ENCODE measurements at places on chromosomes 2 and 18.

DNA sequence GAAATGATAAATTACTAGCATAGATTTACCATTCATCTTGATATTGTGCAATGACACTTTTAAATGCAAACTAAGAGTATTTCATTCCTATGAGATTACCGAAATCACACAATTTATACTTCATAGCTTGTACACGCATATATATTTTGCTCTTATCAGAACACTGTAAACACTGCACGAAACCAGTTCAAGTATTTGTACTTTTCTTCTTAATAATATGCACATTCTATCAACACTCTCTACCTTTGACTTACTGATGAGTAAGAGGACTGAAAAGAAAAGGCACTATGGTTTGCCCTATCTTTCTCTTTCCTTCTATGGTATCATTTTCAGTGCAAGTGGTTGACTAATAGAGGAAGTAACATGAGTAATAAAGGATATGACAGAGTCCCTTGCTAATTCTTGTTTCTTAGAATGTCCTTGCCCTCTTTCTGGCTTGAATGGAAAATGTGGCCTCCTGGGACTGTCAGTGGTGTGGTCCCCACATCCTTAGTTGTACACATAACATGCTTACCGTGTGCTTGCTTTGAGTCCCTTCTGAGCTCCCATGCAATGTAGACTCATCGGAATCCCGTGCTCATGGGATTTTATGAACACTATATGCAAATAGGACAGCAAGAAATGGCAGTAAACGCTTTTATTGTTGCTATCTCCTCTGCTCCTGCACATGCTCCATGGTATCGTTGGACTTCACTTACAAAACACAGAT, 363.5 kb upstream of the TNP1 start:
- no peak for DNase-seq

DNA sequence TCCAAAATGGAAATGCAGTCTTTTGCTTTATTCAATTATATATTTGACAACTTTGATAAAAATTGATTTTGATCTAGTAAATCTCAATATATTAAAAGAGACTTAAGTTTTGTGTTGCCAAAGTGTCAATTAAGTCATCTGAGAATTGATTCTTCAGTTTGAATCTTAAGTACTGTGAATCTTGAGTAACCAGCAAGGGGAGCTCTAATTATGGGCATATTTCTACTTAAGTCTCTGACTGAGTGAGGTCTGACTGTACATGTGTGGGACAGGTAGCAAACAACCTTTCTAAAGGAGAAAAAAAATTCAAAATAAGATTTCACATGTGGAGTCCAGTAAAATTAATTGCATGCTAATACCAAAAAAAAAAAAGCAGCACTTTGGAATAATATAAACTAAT, 503.7 kb upstream of the SLC8A1 start:
- DNase-seq = no peak

GRCh38 chr18:51255693-51256092, 58.2 kb upstream of the MEX3C start:
- no peak for DNase-seq

DNA sequence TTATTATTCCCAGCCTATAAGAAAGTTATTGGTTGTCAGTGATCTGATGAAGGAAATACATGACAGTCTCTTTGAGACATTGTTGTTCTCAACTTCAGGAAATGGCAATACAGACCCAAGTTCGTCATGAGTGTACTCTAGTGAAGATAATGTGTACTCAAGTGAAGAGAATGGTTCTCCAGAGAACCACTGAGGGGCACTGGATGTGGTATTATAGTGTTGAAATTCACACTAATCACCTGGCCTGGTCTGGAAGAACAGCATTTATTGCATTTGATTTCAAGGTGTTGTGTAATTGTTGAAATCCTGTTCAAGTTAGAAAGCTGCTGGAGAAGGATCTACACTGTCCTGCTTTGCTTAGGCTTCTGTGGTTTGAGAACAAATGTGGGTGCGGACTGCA, 23.4 kb upstream of the OTX1 start:
- no peak for DNase-seq

DNA sequence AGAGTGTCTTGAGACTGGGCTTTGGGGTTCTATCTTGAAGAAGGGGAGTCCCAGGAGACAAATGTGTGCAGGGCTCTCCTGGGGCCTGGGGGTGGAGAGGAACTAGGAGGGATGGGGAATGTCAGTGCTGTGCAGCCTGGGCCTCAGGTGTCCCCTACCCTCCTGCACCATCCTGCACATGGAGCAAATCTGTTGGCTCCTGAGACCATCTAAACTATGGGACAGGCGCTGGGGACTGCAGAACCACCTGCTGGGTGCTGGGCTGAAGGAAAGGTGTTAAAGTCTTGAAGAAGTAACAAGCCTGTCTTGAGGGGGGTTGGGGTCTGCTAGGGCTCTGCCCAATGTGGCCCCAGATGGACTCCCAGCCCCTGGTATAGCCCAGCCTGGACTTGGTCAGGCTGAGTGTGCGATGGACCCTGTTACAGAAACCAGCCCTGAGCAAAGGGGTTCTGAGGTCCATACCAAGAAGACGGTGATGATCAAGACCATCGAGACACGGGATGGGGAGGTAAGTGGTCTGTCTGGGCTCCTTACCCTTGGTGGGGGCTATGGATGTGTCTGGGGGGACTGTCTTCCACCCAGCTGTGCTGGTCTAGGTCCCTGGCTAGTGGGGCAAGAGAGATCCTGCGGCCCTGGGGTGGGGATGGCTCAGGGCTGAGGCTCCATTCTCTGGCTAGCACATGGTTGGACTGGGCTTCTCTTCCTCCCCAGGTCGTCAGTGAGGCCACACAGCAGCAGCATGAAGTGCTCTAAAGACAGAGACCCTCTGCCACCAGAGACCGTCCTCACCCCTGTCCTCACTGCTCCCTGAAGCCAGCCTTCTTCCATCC, 7.3 kb downstream of the DES start:
- no peak for DNase-seq

- no peak for DNase-seq
These were observed 142.5 kb downstream of the NCK2 start for GRCh38 chr2:105887256-105887655.

- DNase-seq = no peak
These were observed 10.3 kb downstream of the SCN1A start for GRCh38 chr2:166117491-166117890.

DNA sequence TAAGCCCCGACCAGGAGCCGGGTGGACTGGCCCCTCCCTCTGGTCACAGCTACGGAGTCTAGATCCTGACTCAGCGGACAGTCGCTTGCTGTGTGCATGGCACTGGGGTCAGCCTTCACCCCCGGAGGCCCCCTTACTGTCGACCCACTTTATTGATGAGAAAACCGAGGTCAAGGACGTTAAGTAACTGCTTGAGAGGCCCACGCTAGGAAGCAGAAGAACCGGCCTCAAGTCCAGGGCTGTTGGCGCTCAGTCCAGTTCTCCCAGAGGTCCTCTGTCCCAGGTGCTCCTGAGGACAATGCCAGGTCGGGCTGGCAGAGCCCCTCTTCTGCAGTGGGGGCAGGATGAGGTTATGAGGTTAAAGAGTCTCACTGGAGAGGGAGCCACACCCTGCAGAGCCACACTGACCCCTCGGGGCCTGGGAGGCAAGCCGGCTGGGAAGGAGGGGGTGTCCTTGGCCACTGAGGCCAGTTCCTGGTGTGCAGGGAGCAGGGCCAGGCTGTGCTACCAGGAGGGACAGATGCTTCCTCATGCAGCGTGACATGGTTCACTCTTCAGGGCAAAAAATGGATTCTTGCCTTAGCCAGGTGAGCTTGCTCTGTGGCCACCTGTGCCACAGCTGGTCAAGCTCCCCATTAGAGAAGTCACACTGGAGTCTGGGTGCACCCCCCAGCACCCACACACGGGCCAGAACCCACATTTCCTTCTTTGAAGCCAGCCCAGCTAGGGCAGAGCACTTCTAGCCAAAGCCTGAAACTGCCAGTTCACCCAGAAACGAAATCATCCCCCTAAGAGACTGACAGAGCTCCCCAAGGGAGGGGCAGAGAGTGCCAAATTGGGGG, 47.3 kb upstream of the HPCAL1 start:
- no peak for DNase-seq

- no peak for DNase-seq
These were observed 160.6 kb downstream of the GALNT3 start for GRCh38 chr2:165633431-165633830.

- DNase-seq = no peak
These were observed 27.4 kb upstream of the CHAC2 start for GRCh38 chr2:53740170-53740569.

GRCh38 chr2:120559401-120559800, 176.3 kb upstream of the GLI2 start:
- no peak for DNase-seq

DNA sequence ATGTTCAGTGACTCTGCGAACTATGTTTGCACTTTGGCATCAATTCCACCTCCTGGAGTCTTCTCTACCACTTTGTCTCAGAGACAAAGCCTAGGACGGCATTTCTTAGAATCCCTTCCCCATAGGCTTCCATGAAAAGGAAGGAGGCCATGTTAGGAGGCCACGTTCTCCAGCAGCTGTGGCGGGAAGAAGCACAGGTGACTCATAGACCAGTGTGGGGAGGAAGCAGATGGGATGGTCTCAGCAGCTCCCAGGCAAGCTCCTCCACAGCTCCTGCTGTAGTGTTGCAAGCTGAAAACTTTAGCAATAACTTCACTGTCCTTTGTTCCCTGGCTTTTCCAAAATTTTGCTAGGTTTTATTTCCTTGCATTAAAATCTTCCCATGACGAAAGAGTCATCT, 781.3 kb upstream of the ID2 start:
- DNase-seq = no peak

DNA sequence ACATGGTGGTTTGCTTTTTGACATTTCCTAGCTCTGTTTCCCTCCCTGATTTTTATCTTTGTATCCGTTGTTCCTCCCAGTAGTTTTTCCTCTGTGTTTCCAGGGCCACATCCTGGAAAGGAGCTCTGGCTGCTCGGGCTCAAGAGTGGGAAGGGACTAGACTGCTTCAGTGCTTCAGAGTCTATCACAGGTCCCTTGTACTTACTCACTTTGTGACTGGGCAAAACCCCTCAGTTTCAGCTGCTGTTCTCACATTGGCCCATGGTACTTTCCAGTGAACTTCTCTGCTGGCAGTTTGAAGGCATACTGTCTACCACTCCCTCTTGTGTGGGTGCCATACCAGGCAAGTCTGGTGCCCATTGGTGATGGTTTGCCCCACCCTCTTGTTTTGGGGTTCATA, 7.5 kb upstream of the STAMBP start:
- DNase-seq = no peak

- DNase-seq = no peak
These were observed 135.2 kb upstream of the HAAO start for GRCh38 chr2:42927334-42928160.

DNA sequence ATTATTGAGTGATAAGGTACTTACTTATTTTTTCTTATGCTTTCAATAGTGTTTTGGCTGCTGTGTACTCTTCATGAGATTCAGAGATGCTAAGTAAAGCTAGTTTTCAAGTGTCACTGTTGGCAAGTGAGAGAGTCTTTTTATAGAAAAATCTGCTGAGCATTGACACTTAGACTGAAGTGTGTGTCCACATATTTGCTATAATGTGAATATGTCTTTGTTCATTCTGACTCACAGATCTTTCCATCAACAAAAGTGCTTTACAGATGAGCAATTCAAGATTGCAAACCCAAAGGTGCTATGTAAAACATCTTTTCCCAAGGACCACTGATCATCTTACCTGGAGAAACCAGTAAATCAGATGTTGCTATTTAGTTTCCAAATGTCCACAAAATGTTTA, 410.6 kb upstream of the FIGN start:
- no peak for DNase-seq

DNA sequence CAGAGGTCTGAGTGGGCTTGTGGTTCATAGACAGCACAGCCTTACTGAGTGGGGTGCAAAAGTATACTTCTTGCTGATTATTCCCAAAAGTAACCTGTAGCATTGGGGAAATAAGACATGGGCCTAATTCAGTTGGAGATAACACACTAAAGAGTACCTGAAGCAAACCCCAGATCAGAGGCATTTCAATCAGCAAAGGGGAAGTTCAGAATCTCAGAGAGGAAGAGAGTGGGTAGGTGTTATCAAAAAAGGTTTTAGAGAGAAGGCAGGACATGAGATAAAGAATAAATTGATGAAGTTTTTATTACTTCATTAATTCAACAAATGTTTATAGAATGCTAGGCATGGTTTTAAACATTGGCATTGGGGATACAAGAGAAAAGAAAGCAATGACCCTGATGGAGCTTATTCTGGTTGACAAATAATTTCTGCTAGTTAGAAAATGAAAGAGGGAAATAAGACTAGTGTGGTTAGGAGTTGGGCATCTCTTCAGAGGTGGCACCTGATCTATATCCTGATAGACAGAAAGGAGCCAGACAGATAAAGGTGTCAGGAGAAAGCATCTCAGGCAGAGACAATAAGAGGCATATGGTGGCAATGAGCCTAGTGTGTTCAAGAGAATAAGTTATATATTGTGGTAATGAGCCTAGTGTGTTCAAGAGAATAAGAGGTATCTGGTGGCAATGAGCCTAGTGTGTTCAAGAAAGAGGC, 153.8 kb upstream of the SETBP1 start:
- DNase-seq = no peak

All from stimulated activated CD4-positive, alpha-beta T cell treated with anti-CD3 and anti-CD28 coated beads, TNF-alpha, amount 100 ng/mL, for 24 hours (primary cell).